ENCODE measurements at places on chromosomes 2 and 18.

- no peak for DNase-seq
Observed at GRCh38 chr18:22455425-22456115, 37.9 kb upstream of the CTAGE1 start.

DNA sequence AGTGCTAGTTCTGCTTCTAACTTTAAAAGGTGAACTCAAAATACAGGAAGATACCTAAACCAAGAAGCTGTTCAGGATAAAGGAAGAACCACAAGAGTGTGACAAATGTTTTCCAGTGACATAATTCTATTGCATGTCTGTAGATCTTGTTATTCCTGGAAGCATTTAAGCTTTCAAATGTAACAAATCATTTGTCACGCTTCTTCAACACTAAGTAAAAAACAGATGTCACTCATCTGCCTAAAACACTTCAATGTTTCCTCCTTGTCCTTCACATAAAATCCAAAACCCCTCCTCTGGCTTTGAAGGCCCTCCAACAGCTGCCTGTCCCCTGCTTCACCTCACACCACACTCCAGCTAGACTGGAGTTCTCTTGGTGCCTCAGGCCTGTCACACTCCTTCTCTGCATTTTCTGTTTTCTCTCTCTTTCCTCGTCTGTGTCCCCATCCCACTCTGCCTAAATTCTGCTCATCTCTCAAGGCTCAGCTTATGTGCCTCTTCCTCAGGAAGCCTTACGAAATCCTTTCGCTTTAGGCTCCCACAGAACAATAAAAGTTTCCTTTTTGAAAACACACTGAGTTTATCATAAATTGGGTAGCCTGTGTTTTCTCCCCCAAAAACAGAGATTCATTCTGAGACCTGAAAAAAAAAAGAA is 6.4 kb upstream of the CLEC4F start:
- no peak for DNase-seq

GRCh38 chr2:50783111-50783510 is 248.8 kb downstream of the NRXN1 start:
- DNase-seq, result no peak

DNA sequence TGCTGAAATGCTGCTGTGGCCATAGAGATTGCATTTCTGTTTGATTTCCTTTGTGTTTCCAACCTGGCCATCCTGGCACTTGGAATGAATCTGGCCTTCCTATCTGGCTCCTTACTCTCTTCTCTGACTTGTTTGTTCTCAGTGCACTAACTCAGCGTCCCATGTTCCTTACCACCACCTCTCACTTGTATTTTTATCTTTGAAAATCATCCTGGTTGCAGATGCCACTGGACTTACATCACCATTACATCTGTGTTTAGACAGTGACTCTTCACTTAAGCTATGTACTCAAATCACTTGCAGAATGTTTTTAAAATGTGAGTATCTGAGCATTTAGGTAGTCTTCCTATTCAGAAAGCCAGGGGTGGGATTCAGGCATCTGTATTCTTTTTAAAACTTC is 239.5 kb downstream of the WDR7 start:
- peak; percentile 75 for DNase-seq

Measured in AG04449 (cell line).